ENCODE measurements at places on chromosomes 13 and 19.
A peak's percentile ranks its signal among the peaks of the same experiment; 100 is the strongest.

- no peak overlapping the region for H3K4me3 ChIP-seq
- H3K27ac ChIP-seq = peak overlapping the region; percentile 79
- H3K36me3 ChIP-seq = no peaks in the 10 kb centered on the region
Observed at GRCh38 chr13:59413126-59413525, 750.6 kb downstream of the DIAPH3 start.

- H3K4me1 ChIP-seq = peaks cover 12% of the 10 kb centered on the region
- DNase-seq = no peak
- no peaks in the 10 kb centered on the region for H3K36me3 ChIP-seq
- H3K27ac ChIP-seq = no peak overlapping the region
- no peak overlapping the region for H3K4me3 ChIP-seq
- H3K27me3 ChIP-seq = no peaks in the 10 kb centered on the region
Observed at GRCh38 chr13:20407759-20408158, 117.9 kb downstream of the CRYL1 start.

DNA sequence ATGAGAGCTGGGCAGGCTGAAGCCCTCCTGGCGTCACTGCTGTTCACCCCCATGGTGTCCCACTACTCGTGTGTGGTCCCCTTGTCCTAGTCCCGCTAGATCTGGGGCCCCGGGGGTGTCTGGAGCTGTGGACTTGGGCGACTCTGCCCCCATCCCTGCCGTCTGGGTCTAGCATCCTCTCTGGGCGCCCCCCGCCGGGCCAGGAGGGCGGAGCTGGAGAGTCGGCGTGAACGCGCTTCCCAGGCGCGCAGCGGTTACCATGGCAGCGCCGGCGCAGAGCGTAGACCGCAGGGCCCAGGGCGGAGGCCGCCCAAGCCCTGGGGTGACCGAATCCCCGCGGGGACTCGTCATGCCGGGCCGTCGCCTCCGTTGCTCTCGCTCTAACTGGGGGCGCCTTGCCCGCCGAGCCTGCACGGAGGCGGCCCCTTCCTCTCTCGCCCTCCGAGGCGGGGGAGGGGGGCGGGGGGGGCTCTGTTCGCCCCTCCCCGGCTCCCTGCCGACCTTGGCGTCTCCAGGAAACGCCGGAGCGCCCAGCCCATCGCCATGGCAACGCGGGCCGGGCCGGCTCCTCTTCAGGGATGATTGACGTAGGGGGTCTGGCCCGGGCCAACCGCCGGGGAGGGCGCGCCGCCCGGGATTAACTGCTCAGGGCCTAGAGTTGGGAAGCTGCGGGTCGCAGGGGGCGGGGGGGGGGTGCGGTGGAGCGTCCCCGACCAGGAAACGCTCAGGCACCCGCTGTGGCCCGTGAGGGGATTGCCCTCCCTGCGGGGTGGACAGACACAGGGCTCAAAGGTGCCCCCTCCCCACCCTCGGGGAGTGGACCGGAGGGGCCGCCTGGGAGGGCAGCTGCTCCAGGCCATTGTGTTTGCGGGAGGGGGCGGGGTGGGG is 8.9 kb downstream of the ISYNA1 start:
- no peaks in the 10 kb centered on the region for H3K27me3 ChIP-seq
- peak; percentile 89 for DNase-seq
- H3K27ac ChIP-seq = peak overlapping the region; percentile 48
- H3K36me3 ChIP-seq = no peaks in the 10 kb centered on the region

GRCh38 chr19:1038978-1039645 is 795 bp upstream of the ABCA7 start:
- peaks cover 8% of the 10 kb centered on the region for H3K4me1 ChIP-seq
- H3K4me3 ChIP-seq = no peak overlapping the region
- peak overlapping the region; percentile 53 for H3K27ac ChIP-seq
